ENCODE measurements at places on chromosomes 4 and X.

- DNase-seq = no peak
Observed at GRCh38 chrX:132732236-132732635, 226.2 kb downstream of the HS6ST2 start.

- DNase-seq = no peak
Observed at GRCh38 chrX:71637848-71638247, 19.5 kb upstream of the CXCR3 start.

GRCh38 chr4:53576676-53577372, 14.5 kb downstream of the LNX1 start:
- DNase-seq = no peak

DNA sequence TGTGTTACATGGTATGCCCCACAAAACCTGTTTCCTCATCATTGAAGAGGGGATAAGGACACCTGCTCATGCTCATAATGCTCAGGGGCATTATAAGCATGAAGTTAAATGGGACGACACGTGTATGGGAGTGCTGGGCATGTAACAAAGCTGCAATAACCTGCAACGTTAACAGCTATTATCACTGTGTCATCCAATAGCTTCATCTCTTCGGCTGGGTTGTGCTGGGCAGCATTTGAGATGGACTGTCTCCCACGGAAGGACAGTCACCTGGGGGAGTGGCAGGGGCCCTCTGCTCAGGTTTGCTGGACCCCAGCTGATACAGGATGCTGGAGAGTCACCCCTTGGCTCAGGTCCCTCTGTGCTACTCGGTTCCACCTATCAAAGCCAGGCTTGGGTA, 94.5 kb downstream of the NSUN7 start:
- DNase-seq = no peak

DNA sequence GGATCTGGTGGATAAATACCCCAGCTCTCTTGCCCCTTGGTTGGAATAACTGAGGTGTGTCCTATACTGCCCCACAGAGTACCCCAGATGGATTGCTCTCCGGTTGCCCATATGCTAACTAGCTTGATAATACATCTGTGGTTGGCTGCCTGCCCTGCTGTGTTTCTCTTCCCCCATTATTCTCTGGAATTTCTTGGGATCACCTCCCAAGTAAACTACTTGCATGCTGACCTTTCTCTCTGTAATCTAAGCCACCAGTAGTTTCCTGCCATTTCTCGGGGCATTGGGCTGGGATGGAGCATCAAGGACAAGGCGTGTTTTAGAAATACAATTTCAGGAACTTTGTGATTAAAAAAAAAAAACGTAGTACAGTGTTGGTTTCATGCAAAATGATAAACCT, 25.2 kb downstream of the PPP1R2C start:
- DNase-seq = no peak

DNA sequence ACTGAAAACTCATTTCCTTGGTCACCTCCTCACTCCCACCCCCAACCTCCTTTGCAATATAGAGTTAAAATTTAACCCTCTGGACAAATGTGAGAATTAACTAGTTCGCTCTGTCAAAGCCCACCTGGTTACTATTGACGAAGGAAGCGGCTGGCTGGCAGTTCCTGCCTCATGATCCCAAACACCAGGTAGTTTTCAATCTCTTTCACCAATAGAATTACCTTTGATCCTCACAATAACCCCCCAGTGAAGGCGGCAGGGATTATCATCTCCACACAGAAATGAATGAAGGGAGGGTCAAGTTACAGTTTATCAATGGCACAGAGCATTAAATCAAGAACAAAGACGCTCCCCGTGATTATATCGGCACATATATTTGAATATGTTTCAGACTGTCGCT, 65.7 kb upstream of the TTC29 start:
- no peak for DNase-seq

DNA sequence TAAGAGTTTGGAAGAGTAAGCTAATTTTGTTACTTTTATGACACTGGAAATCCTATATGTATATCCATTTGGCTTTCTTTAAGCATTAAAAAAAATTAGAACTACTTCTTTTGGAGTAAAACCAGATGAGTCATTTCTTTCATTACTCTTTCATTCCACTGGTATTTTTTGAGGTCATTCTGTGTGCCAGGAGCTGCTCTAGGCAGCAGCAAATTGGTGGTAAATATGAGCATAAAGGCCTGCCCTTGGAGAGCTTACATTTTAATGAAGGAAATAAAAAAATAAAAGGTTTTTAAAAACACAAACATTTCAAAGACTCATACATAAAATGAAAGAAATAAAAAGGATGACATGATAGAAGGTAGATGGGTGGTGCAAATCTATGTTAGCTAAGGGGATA, 37.4 kb downstream of the MID1 start:
- no peak for DNase-seq

DNA sequence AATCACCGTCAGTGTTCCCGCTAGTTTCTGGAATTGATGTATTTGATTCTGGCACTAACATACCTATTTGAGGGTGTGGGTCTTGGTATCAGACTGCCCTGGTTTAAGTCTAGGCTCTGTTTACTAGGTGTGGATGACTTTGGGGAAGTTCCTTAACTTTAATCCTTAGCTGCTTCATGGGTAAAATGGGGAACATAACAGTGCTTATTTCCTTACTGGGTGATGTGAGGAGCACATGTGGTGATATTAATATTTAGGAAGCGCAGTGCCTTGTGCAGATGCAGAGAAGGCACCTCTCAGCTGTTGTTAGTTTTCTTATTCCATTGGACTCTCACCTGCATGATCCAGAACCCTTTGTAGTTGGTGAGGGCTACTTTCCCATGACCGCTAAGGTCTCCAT, 17.1 kb downstream of the RNF4 start:
- DNase-seq = no peak

DNA sequence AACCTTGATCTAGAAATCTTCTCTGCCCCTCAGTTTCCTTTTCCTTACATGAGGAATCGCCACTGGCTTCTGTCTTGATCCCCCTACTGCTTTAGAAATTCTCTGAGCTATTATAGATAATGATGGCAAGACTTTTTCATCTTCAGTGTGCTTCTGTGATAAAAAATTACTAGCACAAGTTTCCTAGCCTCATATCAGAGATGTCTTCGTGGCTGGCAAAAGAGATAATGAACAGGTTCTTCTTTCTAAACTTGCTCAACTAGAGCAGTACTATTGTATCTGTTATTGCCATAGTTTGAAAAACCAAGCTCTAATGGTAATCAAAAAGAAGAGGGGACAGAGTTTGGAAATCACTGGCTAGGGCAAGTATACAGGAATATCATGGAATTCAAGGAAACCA, 4.1 kb upstream of the PDGFC start:
- DNase-seq = no peak

DNA sequence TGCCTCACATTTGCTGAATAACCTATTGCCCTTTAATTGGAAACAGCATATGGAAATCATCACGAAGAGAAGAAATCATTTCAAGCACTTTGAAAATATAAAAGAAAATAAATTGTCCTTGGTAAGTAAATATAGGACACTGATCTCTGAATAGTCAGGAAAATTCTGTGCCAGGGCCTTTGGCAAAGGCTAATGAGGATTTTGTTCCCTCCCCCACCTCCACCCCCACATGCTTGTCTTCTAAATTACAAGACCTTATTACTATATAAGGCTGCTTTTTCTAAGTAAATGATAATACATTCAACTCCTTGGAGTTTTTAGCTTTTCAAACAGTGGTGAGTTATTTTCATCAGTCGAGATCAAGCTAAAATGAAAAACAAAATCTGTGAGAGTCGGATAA, 15.8 kb downstream of the SYNPO2 start:
- DNase-seq = no peak

DNA sequence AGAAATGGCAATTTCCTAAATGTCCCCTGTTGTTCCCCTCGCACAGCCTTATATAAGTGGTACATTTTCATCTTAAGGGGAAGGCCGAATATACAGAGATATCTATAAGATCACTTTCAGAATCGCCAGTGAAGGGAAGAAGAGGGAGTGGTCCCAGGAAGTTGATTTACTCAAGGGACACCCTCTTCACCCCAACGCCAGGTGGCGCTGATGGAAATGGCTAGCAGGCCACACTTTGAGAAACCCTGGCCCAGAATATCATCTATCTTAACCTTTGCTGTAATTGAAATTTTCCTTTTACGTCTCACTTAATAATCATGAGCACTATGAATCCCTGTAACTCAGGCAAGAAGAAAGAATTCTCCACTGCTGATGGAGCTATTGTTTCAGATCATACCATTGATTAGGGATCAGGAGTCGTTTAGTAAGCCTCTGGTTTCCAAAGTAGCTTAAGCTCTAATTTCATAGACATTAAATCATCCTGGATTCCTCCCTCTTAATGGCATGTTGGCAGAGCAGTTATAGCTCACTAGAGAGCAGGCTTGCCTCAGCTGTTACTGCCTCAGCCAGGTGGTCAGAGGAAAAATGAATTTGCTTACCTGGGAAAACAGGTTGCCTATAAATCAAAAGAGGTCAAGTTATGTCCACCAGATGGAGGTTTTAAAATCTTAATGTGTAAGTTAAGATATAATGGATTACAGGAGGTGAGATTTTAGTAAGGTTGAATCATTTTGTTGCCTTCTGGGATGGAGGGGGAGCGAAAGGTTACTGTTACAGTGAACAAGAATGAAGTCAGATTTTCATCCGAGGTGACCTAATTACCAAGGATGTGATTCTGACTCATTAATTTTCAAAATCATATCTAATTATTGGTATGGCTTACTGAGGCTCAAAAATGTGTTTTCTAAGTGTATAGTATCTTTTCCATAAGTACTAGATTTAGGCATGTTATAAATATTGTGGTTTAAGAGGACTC, 941.2 kb upstream of the TENM3 start:
- DNase-seq = no peak

DNA sequence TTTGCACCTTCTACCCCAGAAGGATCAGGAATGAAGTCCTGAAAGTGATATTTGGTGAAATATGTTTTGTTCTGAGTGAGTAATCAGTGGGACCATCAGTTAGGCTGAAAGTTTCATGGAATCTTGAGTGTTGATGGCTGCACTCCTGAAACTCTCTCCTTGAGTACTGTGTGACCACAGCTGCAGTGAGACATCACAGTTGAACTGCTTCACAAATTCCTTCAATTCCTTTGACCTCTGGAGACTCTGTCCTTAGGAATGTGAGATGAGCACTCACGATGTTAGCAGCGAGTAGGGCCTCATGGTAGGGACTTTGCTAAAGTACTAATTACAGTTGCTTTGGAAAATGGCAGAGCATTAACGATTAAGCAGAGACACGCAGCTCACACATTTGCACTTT, 142.9 kb upstream of the SLC4A4 start:
- no peak for DNase-seq

DNA sequence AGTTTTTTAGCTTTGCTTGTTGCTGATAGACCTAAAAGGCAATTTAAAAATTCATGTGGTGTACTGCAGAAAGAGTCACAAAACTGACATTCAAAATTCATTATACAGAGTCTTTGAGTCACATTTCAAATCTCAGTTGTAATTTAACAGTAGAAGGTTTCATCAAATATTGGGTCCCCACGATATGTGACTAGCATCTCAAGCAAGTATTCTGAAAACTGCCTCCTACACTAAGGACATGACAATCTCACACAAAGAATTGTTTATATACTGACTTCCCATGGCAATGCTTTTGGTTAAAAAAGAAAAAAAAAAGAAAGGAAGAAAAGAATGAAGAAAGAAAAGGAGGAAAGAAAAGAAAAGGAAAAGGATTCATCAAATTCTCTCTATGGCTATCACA, 62.1 kb upstream of the CTSO start:
- no peak for DNase-seq

DNA sequence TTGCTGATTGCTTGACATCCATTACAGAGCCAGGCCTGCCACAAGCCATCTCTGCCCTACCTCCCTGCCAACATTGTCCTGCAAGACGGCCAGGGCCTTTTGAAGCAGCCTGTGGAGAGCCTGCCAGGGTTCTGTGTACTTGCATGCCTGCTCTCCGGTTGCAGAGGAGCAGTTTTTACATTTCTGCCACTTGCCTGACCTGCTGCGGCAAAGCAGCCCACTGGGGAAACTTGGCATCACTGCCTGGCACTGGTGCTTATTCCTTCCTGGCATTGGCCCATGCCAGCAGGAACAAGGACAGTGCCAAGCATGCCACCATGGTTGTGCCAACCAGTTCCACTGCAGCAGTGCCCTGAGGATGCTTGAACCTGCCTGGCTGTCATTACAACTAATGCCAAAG, 167.1 kb downstream of the NHS start:
- no peak for DNase-seq

DNA sequence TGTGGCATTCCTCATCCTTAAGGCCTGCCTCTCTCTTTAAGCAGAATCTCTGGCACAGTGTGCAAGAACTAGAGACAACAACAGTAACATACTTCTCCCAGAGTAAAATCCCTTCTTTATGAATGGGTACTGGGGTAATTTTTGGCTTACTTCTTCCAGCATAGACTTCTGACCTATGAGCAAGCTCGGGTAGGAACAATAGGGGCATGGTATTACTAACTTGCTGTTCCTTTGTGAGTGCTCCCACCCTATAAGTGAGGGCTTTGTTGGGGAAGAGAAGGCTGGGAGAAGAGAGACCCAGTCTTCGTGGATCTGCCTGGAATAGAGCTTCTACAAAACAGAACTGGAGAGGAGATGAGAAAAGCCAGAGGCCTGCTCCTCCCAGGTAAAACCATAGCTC, 30.2 kb downstream of the CLDN2 start:
- no peak for DNase-seq

GRCh38 chr4:2879026-2879425, 35.4 kb downstream of the ADD1 start:
- DNase-seq = no peak

DNA sequence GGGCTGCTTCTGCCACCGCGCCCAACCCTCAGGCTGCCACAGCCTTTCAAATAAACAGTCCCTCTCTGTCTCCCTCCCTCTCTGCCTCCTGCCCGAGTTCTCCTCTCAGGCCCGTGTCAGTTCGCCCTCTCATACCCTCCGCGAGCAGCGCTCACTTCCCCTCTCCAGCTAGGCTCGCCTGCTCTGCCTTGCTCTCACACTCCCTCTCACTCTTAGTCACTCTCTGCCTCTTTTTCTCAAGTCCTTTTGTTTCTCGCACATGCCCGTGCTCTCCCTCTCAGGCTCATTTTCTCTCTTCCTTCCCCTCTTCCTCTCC, 3.2 kb downstream of the EFNB1 start:
- DNase-seq = no peak

DNA sequence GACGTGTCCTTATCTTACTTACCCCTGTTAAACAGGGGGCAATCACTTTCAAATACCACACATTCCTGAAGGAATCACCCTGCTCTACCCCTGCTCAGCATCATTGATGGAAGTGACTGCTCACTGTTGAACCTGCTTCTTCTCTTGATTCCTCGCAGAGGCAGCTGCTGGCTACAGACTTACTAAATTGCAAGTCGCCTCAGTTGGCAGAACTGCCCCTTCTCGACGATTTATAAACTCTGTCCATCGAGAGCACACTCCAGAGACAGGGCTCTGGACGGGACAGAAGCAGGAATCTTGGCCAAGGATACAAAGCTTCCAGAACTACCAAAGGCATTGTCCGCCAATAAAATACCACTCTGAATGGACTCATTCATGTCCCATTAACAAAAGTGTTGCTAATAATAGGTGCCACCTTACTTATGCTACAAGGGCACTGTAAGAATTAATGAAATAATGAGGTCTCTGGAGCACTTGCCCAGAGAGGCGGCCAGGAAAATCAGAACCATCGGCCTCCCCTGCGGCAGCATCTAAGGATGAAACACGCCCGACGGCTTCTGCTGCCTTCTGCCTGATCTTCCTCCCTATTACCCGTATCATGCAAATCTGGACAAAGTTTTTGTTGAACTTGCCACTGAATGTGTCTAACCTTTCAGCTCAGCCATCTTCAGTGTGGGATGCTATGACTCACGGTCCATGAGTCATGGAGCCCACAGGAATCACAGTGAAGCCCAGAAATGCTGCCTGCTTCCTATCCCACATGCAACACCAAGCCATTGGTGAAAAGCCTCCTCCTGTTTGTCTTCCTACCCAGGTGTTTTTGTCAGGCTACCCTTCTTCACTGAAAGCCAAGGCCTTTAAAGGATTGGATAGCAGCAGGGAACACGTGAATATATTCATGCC, 164.9 kb downstream of the MAML3 start:
- no peak for DNase-seq

Measured in stimulated activated CD8-positive, alpha-beta memory T cell treated with anti-CD3 and anti-CD28 coated beads, Interleukin-2, amount 100 ng/mL, for 1 hour (primary cell).